ENCODE measurements at places on chromosomes 6 and 20.
A peak's percentile ranks its signal among the peaks of the same experiment; 100 is the strongest.

GRCh38 chr6:74289884-74290283, 593.9 kb downstream of the CD109 start:
- DNase-seq: no peak

- DNase-seq: no peak
Measured at GRCh38 chr6:112130878-112131277, 43.5 kb downstream of the FAM229B start.

DNA sequence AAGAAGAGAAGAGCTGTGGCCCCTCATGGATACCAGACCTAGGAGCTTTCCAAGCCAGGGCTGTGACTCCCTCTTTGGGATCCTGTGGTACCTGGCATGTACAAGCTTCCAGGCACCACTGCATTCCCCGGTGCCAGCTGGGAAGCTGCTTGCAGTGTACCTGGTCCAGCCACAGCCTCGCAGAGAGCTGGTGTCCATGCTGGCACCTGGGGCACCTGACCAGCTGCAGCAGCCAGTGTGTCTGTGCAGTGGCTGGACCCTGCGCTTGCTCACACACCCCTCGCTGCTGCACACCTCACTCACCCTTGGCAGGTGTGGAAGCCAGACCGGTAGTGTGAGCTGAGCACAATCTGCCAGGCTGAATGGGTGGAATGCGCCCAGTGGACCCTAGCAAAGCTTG, 190.9 kb upstream of the MAN1A1 start:
- no peak for DNase-seq

DNA sequence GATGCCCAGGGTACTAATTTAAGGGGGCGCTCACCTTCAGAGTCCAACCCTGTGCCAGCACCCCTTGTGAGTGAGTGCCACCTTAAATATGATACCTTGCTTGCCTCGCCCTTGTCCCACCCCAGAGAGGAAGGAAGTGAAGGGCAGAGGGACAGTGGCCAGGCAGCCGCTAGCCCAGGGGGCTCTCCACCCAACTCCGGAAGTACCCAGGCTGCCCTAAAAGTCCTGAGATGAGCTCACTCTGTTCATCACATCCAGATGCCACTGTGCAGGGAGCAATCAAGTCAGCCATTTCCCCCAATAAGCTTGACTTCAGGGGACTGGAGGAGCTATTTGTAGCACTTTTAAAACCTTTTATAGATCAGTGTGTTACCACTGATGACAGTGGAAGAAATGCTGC, 25.0 kb upstream of the STX16 start:
- no peak for DNase-seq

GRCh38 chr20:3156811-3157619, 2.6 kb downstream of the FASTKD5 start:
- DNase-seq: peak; percentile 49

GRCh38 chr20:8798505-8798904, 270.4 kb upstream of the PLCB4 start:
- no peak for DNase-seq

DNA sequence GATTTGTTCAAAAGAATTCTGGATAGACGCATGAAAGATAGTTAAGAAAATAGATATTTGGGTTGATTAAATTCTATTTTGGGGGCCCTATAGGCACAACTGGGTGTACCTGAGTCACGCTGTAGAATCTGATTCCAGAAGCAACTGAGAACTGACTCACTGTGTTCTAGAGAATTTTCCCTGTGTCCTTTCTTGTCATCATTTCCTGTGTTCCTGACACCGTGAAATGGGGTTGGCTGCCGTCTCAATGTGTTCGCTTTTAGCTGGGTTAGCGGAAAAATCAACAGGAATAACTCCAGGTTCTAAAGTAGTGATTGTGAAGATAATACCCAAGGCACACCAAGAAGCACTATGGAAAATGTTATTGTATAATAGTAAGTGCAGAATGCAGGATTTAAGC, 5.0 kb downstream of the GCNT2 start:
- DNase-seq: no peak

DNA sequence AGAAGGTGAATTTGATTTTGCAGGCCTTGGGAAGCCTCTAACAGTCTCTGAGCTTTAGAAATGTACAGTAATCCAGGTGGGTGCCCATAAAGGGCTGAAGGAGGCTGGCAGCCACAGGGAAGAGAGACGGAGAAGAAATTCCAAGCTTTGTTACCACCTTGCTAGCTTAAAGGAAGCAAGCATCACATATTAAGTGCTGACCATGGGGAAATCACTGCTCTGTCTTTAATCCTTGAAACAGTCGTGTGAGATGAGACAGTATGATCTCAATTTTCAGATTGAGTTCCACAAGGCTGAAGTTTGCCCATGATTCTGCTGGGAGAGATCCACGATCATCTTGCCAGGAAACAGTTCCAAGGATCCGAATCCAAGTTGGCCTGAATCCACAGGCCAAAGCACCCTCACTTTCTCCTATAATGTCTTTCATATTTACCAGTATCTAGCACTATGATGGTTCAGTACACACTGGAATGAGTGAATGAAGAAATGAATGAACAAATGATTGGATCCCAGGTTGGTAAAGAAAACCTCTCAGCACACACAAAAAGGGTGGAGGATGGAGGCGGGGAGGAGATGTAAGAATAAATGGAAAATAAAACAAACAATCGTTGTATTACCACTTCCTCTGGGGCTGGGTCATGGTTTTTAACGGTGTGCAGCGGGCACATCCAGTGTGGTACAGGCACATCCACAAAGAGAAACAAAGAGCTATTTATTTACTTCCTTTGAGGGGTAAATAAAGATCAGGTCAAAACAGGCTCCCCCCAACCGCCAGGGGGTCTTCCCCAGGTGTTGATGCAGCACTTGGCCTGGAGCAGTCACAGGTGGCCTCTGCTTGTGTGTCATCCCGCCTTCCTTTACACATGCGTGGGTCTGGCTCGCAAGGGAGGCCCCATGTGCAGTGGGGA, 28.2 kb upstream of the TAF8 start:
- DNase-seq: no peak

DNA sequence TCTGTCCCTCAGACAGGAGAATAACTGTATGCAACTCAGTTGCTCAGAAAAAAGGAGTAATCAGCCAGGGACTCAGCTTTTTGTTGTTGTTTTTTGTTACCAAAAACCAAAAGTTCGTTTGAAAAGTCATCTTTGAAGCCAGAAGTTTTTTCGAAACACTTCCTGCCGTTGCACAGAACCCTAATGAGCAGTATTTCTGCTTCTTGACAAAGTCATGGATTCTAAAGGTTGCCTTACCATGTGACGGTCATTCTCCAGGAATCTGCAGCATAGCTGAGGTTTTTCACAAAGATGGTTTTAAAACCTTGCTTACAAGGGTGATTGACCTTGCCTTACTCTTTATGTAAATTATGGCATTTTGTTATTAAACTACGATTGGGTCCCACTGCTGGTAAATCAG, 1.9 kb downstream of the RAB32 start:
- no peak for DNase-seq

GRCh38 chr6:154594496-154595198, 84.2 kb upstream of the CNKSR3 start:
- DNase-seq: no peak

- no peak for DNase-seq
Measured at GRCh38 chr20:54350415-54350814, 125.0 kb upstream of the DOK5 start.

GRCh38 chr6:108677357-108677756, 116.6 kb downstream of the FOXO3 start:
- DNase-seq: no peak

DNA sequence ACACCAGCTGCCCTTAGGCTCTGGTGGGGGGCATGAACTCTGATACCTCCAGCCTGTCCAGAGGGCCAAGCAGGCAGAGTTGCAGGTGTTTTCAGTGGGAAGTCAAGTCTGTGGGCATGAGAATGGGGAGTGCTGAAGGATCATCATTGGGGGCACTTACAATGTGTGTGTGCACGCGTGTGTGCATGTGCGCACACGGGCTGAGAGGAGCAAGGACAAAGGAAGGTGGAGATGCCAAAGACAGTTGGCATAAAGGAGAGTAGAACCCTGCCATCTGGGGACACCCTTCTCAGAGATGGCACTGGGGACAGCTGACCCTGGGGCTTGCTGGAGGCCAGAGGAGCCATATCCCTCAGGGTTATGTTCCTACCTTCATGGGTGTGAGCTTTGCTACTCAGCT, 408.4 kb upstream of the CHD6 start:
- no peak for DNase-seq

GRCh38 chr20:9156529-9157280, 87.8 kb downstream of the PLCB4 start:
- DNase-seq: no peak

DNA sequence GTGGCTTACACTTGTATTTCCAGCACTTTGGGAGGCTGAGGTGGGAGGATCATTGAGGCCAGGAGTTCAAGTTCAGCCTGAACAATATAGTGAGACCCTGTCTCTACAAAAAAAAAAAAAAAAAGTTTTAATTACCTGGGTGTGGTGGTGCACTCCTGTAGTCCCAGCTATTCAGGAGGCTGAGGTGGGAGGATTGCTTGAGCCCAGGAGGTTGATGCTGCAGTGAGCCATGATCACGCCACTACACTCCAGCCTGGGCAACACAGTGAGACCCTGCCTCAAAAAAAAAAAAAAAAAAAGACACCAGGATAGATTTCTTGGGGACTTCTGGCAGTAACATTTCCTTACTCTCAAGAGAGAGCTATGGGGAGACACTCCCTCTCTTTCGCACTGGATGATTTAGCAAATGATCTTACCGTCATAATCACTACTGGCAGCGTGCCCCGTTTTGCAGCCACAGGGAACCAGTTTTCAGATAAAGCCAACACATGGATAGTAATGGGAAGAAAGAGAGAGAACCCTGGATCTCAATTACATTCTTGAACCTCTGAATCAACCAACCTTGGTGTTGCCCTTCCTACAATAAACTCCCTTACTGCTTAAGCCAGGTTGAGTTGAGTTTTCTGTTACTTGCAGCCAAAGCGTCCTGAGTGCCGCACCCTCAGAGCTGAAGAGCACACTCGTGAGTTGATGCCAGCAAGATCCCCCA, 18.1 kb upstream of the PTPN1 start:
- DNase-seq: peak; percentile 71

DNA sequence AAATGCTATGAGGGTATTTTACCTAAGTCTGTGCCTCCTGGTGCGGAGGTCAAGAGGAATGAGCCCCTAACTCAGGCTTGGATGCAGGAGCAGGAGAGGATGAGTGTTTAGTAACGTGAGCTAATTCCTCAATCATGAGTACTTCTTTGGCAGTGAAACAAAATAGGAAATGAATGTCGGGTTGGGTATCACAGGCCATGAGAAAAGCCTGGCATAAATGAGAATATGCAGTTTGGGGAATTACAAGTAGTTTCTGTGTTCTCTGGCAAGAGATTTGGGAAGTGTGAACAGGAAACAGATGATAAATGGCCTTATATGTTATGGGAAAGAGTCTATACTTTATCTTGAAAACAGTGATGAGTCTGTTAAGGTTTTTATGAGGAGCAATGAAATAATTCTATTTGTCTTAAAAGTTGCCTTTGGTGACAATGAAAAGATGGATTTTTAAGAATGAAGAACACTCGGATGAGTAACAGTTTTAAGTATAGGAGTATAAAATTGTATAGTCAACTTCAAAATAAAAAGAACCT, 59.0 kb upstream of the RNF146 start:
- no peak for DNase-seq

DNA sequence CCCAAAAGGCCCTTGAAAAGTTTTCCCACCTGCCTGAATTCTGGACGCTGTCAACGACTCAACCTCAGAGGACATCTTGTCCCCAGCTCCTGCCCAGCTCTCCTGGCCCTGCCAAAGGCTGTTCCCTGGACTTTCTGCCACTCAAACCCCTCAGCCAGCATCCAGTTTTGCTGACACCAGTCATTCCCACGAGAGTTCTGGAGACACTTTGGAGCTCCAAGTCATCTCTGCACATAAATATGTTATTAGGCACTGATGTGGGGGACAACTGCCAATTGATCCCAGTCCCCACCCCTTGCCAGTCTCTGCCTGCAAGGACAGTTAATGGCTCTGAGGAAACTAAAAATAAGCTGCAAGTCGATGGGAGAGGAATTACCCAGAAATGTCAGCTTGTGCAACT, 38.9 kb upstream of the KCNB1 start:
- no peak for DNase-seq

DNA sequence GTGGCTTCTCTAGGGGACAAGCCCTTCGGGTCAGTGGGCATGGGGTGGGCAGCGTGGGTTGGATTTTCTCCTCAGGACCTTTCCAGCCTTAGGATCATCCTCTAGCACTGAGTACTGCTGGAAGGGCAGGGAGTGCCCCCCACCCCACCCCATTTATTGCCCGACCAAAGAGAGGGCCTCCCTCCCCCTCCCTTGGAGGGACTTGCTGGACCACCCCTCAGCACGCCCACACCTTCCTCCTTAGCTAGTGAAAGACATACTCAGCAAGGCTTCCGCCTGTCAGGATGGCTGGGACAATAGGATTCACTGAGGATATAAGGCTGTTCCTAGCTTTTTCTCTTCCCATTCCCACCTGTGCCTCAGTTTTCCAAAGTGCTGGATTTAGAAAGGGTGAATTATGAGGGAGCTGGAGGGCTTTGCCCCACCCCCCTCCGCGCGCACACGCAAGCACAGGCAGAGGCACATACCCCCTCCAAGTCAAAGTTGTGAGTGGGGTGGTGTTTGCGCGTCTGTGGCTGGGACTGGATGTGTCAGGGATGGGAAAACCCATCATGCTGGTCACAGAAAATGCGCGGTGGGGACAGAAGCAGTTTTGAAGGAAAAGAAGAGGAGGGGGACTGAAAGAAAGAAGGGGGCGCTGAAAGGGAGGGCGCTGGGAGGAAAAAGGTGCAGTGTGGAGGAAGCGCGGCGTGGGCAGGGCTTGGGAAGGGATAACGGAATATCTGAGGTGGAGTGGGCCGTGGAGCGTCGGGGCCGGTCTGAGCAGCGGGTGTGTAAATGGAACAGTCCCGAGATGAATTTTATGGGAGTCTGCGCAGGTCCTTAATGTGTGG, 693 bp upstream of the SLC29A1 start:
- DNase-seq: no peak

DNA sequence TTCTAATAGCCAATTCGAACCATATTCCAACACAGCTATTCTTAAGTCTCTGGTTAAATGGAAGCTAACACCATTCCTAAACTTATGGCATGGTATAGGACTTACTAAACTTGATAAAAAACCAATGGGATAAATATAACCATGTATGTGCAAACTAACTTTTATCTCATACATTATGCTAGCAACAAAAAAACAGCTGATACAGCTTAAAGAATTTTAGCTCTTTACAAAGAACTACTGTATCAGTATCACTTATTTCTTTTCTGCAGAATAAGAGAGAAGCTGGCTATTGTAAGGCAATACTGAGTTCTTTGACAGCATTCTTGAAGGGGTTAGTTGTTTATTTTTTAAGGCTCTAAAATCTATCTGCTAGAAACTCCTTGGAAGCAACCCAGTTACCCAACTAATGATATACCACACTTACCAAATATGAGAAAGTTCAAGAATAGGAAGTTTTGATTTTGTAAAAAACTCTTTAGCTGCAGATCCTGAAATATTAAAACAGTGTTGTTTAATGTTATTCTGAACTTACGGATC, 44.9 kb downstream of the REPS1 start:
- DNase-seq: no peak

DNA sequence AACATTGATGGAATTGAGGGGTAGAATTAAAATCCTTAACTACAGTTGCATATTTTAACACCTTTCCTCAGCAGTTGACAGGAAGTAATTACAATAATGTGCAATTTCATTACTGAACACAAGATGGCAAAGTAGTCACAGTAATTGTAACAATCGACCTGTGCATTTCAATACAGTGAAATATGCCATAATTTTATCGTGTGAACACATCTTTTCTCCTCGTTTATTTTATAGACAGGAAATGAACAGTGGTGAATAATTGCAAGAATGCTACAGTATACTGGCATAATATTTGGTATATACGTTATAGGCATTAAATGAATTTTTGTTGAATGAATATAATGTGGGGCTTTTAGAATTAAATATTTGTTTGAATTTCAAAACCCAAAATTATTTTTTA, 25.0 kb downstream of the CYB5R4 start:
- DNase-seq: peak; percentile 89
